Thymus (tissue), 14 donors: ENCODE measurements at places on chromosomes 6 and 20. TPM values are rescaled to one million over a fixed set of nuclear protein-coding genes. Genes with fewer than 3 reads are reported as not detected.

BNIP5 gene
- total RNA-seq = 0.14 TPM

- DNase-seq = no peak
- no peaks in the 10 kb centered on the region for H3K27me3 ChIP-seq
- H3K27ac ChIP-seq = no peak overlapping the region
Measured at GRCh38 chr6:3532296-3532916, 75.6 kb upstream of the SLC22A23 start.

PSORS1C1 gene
- total RNA-seq = 0.14 TPM

DNA sequence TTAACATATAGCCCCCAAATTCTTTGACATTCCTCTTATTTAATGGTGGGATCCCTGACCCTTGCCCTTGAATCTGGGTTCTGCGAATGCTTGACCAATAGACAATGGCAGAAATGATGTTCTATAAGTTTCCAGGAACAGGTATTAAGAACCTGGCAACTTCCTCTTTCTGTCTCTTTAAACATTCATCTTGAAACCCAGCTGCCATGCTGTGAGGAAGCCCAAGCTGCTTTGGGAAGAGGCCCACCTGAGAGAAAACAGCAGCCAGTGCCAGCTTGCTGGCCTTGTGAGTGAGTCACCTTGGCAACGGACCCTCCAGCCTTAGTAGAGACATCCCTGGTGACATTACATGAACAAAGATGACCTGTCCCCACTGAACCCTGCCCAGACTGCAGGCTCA is 45.2 kb upstream of the RALY start:
- H3K27ac ChIP-seq = no peak overlapping the region
- no peak overlapping the region for H3K4me3 ChIP-seq
- DNase-seq = no peak
- no peaks in the 10 kb centered on the region for H3K4me1 ChIP-seq

- H3K4me1 ChIP-seq = no peaks in the 10 kb centered on the region
- H3K36me3 ChIP-seq = no peaks in the 10 kb centered on the region
- peak; percentile 37 for DNase-seq
Measured at GRCh38 chr6:71383901-71384489, 95.4 kb downstream of the OGFRL1 start.

MRPS26 gene
- 47.5 TPM for total RNA-seq

- H3K27ac ChIP-seq = no peak overlapping the region
- no peaks in the 10 kb centered on the region for H3K36me3 ChIP-seq
- H3K27me3 ChIP-seq = peaks cover 8% of the 10 kb centered on the region
- DNase-seq = no peak
- peak overlapping the region; percentile 70 for H3K4me3 ChIP-seq
- peaks cover 13% of the 10 kb centered on the region for H3K4me1 ChIP-seq
Measured at GRCh38 chr20:2871661-2872458, 1.4 kb upstream of the PTPRA start.

- H3K27ac ChIP-seq = no peak overlapping the region
- DNase-seq = no peak
- H3K4me3 ChIP-seq = no peak overlapping the region
- H3K4me1 ChIP-seq = peaks cover 3% of the 10 kb centered on the region
Measured at GRCh38 chr6:135229996-135230395, 48.9 kb downstream of the MYB start.

- peaks cover 8% of the 10 kb centered on the region for H3K36me3 ChIP-seq
- H3K4me1 ChIP-seq = no peaks in the 10 kb centered on the region
- DNase-seq = no peak
- H3K27ac ChIP-seq = no peak overlapping the region
- no peak overlapping the region for H3K4me3 ChIP-seq
- H3K27me3 ChIP-seq = no peaks in the 10 kb centered on the region
Measured at GRCh38 chr6:106316375-106316766, 9.2 kb downstream of the ATG5 start.

GRCh38 chr6:156557251-156557910 is 219.8 kb upstream of the ARID1B start:
- DNase-seq = no peak
- H3K27ac ChIP-seq = no peak overlapping the region
- H3K4me3 ChIP-seq = no peak overlapping the region
- H3K4me1 ChIP-seq = no peaks in the 10 kb centered on the region
- H3K27me3 ChIP-seq = no peaks in the 10 kb centered on the region

DNA sequence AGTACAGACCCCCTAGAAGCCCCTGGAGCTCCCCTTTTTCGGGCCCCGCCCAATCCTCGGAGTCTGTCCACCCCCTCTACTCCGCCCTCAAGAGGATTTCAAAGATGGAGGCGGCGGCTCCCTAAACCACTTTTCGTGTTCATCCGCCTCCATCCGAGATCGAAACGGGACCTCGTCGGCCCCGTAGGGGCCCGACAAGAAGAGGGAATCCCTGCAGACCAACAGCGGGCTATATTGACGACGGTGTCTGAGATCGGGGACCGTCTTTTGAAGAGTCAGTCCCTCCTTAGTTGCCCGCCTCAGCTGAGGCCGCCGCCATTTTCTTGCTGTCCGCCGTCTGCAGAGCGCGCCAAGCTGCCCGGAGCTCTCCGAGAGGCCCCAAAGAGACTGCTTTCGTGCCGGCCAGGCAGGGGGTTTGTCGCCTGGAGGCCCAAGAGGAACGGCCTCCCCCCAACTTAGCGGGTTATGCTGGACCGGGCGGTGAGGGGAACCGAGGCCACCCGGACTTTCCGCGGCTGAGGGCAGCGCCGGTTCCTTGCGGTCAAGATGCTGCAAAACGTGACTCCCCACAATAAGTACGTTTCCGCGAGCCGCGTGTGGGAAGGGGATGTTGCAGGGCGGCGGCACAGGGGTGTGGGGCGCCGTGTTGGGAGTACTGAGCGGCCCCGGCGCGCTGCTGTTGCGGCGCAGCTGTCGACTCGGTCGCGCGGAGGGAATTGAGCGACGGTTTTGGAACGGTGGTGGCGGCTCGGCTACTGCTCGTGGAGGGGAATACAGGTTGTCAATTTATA is 4.2 kb downstream of the BRD2 start:
- H3K4me1 ChIP-seq = peaks cover 6% of the 10 kb centered on the region
- no peaks in the 10 kb centered on the region for H3K27me3 ChIP-seq
- no peak for DNase-seq
- H3K4me3 ChIP-seq = peak overlapping the region; percentile 93
- peak overlapping the region; percentile 97 for H3K27ac ChIP-seq
- peaks cover 58% of the 10 kb centered on the region for H3K36me3 ChIP-seq

DNA sequence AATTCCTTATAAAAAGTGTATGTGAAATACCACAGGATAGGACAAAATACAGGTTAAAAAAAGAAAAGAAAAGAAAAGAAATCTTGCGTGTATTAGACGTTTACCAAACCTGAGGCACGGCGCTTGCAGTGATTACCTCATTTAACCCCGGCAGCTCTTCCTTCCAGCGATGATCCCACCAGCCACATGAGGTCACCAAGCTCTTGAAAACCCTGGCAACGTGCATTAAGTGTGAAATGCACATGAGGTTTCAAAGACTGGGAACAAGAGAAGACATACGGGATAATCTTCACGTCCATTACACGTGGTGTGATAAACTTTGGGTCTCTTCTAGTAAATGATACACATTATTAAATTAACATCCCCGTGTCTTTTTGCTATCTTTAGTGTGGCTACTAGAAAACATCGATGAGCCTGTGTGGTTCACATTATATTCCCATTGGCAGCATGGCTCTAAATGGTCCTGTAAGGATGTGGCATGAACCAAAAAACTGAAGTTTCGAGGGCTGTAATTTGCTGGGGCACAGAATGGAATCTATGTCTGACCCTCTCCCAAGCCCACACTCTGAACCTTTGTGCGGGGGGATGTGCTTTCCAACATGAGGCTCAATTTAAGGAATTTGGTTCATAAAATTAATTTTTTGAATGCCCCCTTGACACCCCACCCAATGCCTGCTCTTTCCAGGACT is 59.2 kb upstream of the THBS2 start:
- H3K4me1 ChIP-seq = no peaks in the 10 kb centered on the region
- no peak overlapping the region for H3K4me3 ChIP-seq
- H3K27me3 ChIP-seq = no peaks in the 10 kb centered on the region
- H3K27ac ChIP-seq = no peak overlapping the region

FLRT3 gene
- total RNA-seq = 9.9 TPM

DNA sequence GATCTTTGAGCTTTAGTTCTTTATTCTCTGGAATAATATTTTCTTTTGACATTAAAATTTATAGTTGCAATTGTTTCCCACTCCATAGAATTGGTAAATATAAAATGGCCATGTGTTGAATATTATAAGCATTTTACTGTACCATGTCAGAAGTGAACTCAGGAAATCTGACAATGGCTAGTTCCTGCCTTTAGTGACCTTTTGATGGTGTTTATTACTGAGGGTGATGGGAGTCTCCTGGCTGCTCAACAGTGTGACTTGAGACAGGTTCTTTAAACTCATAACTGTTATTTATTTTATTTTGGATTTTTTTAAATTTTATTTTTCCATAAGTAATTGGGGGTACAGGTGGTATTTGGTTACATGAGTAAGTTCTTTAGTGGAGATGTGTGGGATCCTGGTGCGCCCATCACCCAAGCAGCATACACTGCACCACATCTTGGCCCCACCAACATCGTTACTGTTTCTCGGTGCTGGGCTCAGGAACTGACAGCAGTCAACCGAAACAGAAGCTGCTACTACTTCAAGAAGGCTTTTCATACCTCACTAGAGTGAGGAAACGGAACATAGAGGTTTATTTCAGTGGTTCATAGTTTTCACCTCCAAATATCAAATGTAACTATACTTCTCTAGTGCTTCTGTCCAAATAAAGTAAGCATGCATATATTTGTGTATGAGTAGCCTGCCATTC is 90.4 kb downstream of the PLEKHG1 start:
- H3K27ac ChIP-seq = no peak overlapping the region
- peaks cover 15% of the 10 kb centered on the region for H3K36me3 ChIP-seq
- no peak for DNase-seq
- H3K4me3 ChIP-seq = no peak overlapping the region
- H3K4me1 ChIP-seq = peaks cover 2% of the 10 kb centered on the region

GRCh38 chr20:11891776-11892545 is 25.7 kb upstream of the BTBD3 start:
- H3K4me1 ChIP-seq = peaks cover 2% of the 10 kb centered on the region
- peak overlapping the region; percentile 87 for H3K27ac ChIP-seq
- DNase-seq = peak; percentile 80
